ENCODE measurements at places on chromosomes 12 and 14.

DNA sequence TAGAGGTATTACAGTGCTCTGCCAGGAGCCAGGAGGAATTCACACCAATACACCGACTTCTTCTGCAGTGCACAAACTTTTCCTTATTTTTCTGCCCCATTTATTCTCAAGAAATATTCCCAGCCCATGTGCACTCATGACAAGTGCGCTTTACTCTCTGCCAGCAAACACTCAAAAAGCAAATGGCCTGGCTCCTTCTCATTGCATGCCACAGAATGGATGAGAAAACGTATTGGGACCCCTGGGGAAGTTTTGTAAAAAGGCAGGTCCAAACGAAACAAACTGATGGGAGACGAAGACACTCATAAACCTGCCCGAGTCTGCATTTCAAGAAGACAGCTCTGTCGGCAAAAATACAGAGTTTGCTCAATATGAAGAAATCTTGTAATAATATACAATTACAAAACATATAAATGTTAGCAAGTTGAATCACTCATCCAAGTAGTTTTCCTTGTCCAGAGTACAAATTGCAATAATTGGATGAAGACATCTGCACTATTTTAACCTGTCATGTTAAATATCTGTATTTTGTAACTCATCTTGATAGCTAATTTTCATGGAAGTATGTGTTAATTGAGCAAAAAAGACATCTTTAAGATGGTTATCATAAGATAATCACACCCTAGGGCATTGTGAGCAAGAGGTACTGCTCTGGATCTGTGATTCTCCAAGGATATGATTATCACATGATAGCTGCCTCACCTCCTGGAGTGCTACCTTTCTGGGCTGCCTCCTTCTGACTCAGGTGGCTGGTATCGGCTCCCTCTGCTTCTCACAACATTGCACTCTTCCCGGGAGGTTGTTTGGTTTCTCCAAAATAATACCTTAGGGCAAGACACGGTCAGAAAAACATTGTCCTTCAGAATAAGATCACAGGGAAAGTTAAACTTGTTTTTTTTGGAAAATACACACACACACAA lies 260.8 kb upstream of the G2E3 start:
- no peak for DNase-seq

GRCh38 chr14:58104808-58105207 lies 47.2 kb downstream of the ARMH4 start:
- no peak for DNase-seq

GRCh38 chr12:116002890-116003536 lies 274.5 kb downstream of the MED13L start:
- DNase-seq: no peak

DNA sequence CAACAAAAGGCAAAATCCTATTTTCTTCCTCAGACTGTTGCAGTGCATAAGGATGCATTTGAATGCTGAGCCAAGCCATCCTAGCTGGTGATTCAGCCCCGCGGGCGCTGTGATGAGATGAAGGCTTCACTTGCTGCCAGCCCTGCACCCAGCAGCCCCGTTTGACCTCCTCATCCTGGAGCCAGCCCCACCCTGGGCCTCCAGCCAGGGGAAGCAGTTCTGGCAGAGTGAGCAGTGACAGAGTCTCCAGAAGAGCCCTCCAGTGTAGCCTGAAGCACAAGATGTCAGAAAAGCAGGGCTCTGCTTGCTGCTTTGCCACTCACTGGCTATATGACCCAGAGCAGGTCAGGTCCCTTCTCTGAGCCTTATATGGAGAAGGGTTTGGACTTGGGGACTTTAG lies 96.2 kb upstream of the HSPB8 start:
- DNase-seq: no peak

- DNase-seq: no peak
These were observed 38.1 kb downstream of the GCH1 start for GRCh38 chr14:54864526-54864925.

Data from forelimb muscle (tissue), 1 donor.